ENCODE measurements at places on chromosomes 7 and 10. TPM values are rescaled to one million over a fixed set of nuclear protein-coding genes. Genes with fewer than 3 reads are reported as not detected.

Gene TMEM270
- total RNA-seq: not detected

Gene RRP12
- 42.3 TPM for total RNA-seq

Gene INA
- total RNA-seq: not detected

Gene TMEM196
- not detected for total RNA-seq
